ENCODE measurements at places on chromosomes 5 and 9.

DNA sequence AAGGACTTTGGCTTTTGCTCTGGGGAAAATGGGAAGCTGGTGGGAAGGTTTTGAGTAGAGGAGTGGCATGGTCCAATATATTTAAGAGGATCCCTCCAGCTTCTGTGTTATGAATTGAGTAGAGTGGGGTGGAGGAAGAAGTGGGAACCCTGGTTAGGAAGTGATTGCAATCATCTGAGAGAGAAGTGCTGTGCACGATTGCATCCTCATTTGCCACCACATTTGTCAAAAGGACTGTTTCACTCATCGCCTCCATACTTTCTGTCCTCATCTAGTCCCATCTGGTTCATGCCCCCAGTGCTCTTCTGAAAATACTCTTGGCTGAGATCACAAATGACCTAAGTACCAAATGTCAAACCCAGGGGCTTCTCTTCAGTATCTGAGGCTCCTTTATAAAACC lies 192.1 kb downstream of the RAB3C start:
- DNase-seq, result no peak

- DNase-seq, result peak; percentile 73
These were observed 18.0 kb downstream of the ATOX1 start for GRCh38 chr5:151740336-151740942.

GRCh38 chr5:83844449-83845068 lies 123.9 kb upstream of the HAPLN1 start:
- DNase-seq, result no peak

DNA sequence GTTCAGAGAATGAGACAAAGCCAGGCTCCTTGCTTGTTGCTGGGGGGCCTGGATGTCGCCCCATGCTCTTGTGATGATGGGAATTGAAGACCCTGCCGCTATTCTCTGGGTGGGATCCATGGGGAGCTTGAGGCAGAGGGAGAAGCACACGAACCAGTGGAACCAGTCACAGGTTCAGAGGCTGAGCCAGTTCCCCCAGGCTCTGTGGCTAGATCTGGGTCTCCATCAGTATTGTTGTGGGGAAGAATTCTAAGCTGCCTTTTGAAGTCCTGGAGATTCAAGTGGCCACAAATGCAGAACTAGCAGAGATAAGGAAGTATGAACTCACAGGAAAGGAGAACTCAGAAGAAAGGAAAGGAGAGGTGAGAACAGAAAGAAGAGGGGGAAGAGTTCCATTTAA lies 219.4 kb downstream of the MSX2 start:
- no peak for DNase-seq

DNA sequence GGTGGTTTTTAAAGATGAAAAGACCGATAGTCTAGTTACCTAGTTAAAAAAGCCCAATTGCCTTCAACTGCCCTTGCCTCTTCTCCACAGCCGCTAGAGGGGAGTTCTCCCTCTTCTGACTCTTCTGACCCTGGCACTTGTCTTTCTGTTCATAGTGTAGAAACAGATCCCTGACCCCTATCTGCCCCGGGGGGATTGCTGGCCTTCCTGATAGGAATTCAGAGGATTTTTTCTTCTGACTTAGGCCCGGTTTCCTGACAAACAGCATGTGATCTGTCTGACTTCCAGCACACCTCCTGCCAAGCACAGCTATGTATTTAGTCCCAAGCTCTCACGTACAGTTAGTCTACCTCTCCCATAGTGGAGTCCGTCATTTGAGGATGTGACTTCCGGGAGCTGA lies 5.0 kb upstream of the TMEM268 start:
- DNase-seq, result no peak

DNA sequence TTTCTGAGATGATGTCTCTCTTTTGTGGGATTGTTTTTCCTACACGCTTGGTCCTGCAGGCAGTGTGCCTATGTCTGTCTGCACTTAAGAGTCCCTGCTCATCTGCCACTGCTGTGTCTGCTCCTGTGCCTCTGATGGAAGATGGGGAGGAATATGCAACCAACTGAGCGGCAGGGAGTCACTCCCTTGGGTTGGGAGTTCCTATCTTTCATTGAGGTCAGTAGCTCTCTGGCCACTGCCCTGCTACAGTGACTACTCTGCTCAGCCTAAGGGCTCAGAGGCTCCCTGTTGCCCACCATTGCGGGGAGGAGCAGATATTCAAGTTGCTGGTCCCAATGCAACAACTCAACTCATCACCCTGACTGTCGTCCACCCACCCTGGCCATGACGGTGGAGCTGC lies 13.4 kb upstream of the FAM163B start:
- DNase-seq, result no peak

GRCh38 chr9:12958279-12958678 lies 183.5 kb downstream of the LURAP1L start:
- DNase-seq, result no peak

DNA sequence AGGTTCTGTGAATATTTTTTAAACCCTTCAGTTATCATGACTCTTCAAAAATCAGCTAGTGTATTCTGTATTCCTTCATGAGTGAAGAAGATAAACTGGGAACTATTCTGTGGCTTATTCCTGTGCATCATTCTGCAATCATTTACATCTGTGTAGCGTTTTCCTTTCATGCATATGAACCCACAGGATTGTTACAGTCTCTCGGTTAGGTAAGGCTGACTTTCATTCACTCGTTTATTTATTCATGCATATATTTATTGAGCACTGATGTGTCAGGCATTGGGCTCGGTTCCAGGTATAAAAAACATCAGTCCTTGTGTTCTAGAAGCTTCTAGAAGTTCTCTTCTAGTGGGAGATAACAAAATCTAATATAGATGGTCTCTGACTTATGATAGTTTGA lies 318.4 kb downstream of the MAN2A1 start:
- no peak for DNase-seq

GRCh38 chr9:6676254-6676921 lies 30.9 kb upstream of the GLDC start:
- no peak for DNase-seq

GRCh38 chr5:177578316-177578715 lies 13.7 kb upstream of the TMED9 start:
- no peak for DNase-seq

- no peak for DNase-seq
These were observed 61.8 kb upstream of the RAD23B start for GRCh38 chr9:107221321-107221720.

GRCh38 chr5:135218486-135218755 lies 180.6 kb downstream of the MACROH2A1 start:
- DNase-seq, result no peak

DNA sequence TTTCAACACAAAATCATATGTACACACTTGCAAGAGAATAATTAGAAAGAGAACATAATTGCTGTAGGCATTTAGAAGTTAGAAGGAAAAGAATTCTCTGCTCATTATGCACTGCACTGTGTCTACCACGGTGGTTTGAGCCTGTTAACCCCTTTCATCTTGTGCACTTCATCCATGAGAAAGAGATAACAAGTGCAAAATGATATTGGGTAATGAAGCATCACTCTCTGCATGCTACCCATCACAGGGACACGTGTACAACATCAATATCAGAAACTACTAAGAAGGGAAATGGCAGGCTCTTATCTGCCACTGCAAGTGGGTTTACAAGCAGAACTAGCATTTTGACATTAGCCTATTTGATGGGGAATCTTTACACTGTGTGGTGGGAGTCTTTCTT lies 202.6 kb downstream of the CDH12 start:
- no peak for DNase-seq
